T-cell (primary cell): ENCODE measurements at places on chromosomes 3 and 15.

DNA sequence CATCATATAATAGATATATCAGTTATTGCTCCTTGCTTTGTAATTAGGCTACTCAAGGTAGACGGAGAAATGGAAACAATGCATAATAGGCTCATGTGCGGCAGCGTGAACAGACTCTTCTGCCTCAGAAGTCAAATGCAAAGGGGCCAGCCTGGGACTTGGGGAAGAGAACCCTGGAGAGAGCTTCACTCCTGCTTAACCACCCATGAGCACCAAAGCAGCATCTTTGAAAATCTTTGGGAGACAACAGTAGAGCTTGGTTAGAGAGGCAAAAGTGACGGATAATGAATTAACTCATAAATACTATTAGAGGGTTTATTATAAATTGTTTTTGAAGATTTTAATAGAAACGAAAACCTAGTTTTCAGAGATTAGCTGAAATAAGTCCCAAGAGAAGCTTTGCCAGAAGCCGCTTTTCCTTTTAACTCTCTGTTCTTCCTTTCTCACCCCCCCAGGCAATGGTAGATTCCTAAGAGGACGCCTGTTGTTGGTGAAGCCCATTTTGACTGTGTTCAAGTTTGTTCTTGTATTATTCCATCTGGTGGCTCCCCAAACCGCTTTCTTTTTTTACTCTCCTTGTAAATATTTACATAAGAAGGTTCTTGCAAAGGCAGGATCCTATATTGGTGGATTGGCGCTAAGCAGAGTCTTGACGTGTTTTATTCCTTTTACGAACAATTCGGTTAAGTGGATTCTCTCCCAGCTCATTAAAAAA, 196.0 kb upstream of the TPRG1 start:
- no peak for DNase-seq

DNA sequence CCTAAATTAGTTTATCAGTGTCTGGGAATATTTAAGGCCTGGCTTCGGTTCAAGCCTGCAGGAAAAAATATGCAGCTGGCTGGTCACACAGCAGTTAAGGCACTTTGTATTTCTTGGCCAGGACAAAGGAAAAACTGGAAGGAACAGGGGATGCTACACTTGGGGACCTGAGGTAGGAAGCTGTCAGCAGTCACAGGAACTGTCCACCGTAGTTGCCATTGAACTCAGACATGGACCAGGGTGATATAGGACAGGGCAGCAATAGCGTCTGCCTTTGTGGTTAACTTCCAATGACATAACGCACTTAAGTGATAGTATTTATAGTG, 49.1 kb downstream of the NR1D2 start:
- DNase-seq, result no peak

GRCh38 chr3:78174821-78175220, 1134.9 kb downstream of the ROBO2 start:
- DNase-seq, result no peak

- no peak for DNase-seq
Measured at GRCh38 chr15:71708741-71709140, 101.6 kb upstream of the NR2E3 start.

DNA sequence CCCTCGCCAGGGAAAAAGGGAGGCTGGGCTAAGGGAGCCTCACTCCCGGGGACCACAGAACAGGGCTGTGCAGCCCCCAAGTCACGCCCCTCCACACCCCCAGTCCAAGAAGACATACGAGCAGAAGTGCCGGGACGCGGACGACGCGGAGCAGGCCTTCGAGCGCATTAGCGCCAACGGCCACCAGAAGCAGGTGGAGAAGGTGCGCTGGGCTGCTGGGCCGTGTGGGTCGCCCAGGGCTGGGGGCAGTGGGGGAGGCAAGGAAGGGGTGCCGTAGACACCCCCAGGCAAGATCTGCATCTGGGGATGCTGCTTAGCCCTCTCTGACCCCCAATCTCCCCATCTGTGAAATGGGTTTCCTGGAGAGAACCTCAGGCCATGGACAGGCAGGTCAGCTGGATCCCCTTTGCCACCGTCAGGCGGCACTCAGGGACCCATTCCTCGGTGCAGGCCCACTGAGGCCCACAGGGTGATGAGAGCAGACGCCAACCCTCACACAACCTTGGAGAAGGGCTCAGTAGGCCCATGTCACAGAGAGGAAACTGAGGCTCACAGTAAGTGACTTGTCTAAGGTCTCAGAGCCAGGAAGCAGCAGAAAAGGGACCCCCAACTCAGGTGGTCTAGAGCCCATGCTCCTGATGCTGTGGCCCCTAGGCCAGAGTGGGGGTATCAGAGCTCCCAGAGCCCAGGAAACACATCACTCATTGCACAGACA, 33.7 kb downstream of the PSTPIP1 start:
- DNase-seq, result no peak

GRCh38 chr15:78914027-78914764, 30.6 kb downstream of the CTSH start:
- no peak for DNase-seq

GRCh38 chr3:151426341-151426657, 34.6 kb downstream of the IGSF10 start:
- no peak for DNase-seq

- DNase-seq, result no peak
Measured at GRCh38 chr3:17551333-17551732, 191.1 kb downstream of the TBC1D5 start.

DNA sequence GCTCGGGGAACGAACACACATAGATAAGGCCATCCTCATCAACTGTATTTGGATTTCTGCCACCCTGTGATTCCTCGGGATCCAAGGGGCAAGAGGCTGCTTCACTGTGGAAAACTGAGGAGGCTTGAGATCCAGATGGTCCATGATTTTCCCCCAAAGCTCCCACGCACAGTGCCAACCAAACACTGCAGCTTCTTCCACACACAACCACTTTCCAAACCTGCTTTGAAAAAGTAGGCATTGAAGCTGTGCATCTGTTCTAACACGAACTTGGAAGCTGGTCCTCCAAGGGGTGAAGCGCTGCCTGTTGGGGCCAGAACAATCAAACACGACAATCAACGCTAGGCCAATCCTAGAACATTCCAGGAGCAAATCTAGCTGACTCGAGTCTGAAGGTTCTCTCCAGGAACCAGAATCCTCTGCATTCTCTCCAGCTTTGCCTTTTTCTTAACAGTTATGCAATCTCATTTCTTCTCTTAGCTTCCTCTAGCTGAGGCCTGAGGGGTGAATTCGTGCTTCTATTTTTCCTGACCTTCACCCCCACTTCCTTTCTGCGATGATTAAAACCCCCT, 104.4 kb downstream of the LRRK1 start:
- no peak for DNase-seq

GRCh38 chr15:79160211-79160610, 69.6 kb upstream of the RASGRF1 start:
- no peak for DNase-seq

- DNase-seq, result no peak
Measured at GRCh38 chr3:16307832-16308531, 43.0 kb downstream of the OXNAD1 start.
